ENCODE measurements at places on chromosomes 7 and 10.

- no peak for DNase-seq
Observed at GRCh38 chr7:137936509-137937201, 65.2 kb downstream of the CREB3L2 start.

DNA sequence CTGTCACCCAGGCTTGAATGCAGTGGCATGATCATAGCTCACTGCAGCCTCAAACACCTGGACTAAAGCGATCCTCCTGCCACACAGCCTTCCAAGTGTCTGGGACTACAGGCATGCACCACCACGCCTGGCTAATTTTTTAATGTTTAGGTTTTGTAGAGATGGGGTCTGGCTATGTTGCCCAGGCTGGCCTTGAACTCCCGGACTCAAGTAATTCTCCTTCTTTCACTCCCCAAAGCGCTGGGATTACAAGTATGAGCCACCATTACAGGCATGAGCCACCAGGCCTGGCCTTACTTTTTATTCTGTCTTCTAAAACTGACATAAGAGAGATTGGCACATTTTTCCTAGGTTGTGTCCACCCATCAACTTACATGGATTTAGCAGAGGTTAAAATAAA lies 33.3 kb downstream of the TACC2 start:
- no peak for DNase-seq

DNA sequence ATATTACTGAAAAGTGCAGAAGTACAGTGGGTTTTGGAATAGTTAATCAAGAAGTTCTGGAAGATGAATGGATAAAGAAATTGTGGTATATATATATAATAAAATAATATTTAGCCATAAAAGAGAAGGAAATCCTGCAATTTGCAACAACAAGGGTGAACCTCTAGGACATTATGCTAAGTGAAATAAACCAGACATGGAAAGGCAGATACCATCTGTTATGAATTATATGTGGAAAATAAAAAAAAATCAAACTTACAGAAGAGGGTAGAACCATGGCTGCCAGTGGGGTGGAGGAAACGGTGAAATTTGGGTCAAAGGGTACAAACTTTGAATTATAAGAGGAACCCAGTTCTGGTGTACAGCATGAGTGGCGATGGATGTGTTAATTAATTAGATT lies 162.6 kb downstream of the BICC1 start:
- DNase-seq: no peak

GRCh38 chr7:138468244-138469123 lies 8.4 kb downstream of the TRIM24 start:
- no peak for DNase-seq
